ENCODE measurements at places on chromosomes 5 and 9. TPM values are rescaled to one million over a fixed set of nuclear protein-coding genes. Genes with fewer than 3 reads are reported as not detected.

Gene SPINK7
- total RNA-seq: not detected

GRCh38 chr9:124735121-124735520 lies 36.0 kb downstream of the NR6A1 start:
- no peak overlapping the region for H3K4me3 ChIP-seq
- H3K27ac ChIP-seq: no peak overlapping the region
- no peaks in the 10 kb centered on the region for H3K36me3 ChIP-seq

GRCh38 chr5:7683753-7684152 lies 167.2 kb downstream of the CFAP90 start:
- no peak overlapping the region for H3K4me3 ChIP-seq
- H3K27ac ChIP-seq: no peak overlapping the region
- H3K36me3 ChIP-seq: no peaks in the 10 kb centered on the region
- H3K4me1 ChIP-seq: no peaks in the 10 kb centered on the region
- no peaks in the 10 kb centered on the region for H3K27me3 ChIP-seq

DNA sequence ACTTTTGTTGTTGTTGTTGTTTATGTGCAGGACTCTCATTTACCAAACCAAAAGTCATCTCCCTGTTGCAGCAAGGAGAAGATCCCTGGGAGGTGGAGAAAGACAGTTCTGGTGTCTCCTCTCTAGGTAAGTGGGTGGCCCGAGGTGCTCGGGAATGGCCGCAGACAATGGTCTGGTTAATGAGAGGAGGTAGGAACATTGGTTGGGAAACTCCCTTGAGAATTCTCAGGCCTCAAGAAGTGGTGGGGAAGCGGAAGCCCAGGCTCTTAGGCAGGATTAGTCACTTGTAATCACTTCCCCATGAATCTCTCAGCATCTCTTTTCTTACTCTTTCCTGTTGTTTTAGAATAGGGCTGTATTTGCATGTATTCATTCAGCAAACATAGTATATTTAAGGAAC lies 7.2 kb downstream of the ZNF354B start:
- no peaks in the 10 kb centered on the region for H3K27me3 ChIP-seq
- H3K4me3 ChIP-seq: no peak overlapping the region
- H3K27ac ChIP-seq: no peak overlapping the region
- peaks cover 9% of the 10 kb centered on the region for H3K36me3 ChIP-seq

GRCh38 chr9:33781736-33782135 lies 13.6 kb upstream of the PRSS3 start:
- H3K36me3 ChIP-seq: no peaks in the 10 kb centered on the region
- H3K4me3 ChIP-seq: no peak overlapping the region
- DNase-seq: no peak

Gene NEUROG1
- total RNA-seq: not detected

DNA sequence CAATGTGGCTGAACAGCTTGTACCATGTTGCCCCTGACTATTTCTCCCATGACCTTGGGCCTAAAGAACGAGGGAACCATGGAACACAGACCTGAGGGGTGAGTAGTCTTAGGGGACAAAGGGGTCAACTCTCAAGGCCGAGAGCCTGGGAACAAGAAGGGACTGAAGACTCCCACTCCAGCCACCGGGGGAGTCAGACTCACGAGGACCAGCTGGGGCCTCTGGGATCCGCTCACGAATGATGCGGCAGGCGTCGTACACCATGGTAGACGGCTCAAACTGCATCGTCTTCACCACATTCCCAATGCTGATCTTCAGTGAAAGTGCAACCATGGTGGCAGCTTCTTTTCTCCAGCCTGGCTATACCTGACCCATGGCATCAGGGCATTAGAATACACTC lies 6.6 kb downstream of the TLN1 start:
- H3K4me3 ChIP-seq: no peak overlapping the region
- peaks cover 36% of the 10 kb centered on the region for H3K36me3 ChIP-seq
- H3K27ac ChIP-seq: no peak overlapping the region
- peaks cover 20% of the 10 kb centered on the region for H3K4me1 ChIP-seq

GRCh38 chr5:10218658-10219057 lies 31.0 kb downstream of the ATPSCKMT start:
- H3K27ac ChIP-seq: no peak overlapping the region
- no peak for DNase-seq
- H3K4me1 ChIP-seq: no peaks in the 10 kb centered on the region
- no peaks in the 10 kb centered on the region for H3K36me3 ChIP-seq
- no peak overlapping the region for H3K4me3 ChIP-seq
- H3K27me3 ChIP-seq: no peaks in the 10 kb centered on the region

All from GM12878 (cell line).